Hematopoietic multipotent progenitor cell (in vitro differentiated cells): ENCODE measurements at places on chromosomes 12 and 14.

- DNase-seq, result no peak
These were observed 5.4 kb downstream of the C1QL4 start for GRCh38 chr12:49331380-49332222.

- DNase-seq, result no peak
These were observed 14.4 kb downstream of the DDX54 start for GRCh38 chr12:113170926-113171325.

DNA sequence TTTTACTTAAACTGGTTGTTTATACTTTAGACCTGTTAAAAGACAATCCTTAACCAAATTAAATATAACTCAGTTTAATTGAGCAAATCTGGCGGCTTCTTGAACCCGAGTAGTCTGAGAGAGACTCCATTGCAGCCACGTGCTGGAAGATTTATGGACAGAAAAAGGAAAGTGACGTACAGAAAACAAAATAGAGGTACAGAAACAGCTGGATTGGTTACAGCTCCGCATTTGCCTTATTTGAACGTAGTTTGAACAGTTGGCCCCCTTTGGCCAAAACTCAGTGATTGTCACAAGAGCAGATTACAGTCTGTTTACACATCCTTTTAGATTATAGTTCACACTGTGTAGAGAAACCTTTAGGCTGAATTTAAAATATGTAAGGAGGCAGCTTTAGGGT lies 155.9 kb downstream of the RAD51B start:
- DNase-seq, result no peak

GRCh38 chr14:68587931-68588330 lies 204.9 kb downstream of the ZFP36L1 start:
- DNase-seq, result no peak

GRCh38 chr12:31324116-31324844 lies 1.7 kb downstream of the SINHCAF start:
- DNase-seq, result peak; percentile 78

DNA sequence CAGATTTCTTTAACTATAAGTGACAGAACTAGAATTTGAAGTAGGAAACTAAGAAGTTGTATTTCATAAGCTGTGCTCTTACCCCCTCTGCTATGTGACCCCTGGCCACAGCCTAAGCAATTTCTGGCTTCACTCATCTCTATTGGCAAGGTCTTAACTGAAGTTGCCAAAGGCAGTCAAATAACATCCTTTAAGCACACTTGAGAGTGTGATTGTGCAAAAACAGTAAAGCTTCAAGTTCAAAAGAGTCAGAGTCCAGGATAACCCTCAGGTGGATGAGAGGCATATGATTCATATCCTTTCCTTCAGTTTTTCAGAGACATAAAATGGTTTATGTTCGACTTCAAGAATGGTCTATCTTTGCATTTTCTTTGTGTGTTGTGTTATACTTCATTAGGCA lies 45.2 kb downstream of the GRIP1 start:
- DNase-seq, result no peak

- DNase-seq, result no peak
These were observed 89.0 kb upstream of the BCL11B start for GRCh38 chr14:99360774-99361595.

DNA sequence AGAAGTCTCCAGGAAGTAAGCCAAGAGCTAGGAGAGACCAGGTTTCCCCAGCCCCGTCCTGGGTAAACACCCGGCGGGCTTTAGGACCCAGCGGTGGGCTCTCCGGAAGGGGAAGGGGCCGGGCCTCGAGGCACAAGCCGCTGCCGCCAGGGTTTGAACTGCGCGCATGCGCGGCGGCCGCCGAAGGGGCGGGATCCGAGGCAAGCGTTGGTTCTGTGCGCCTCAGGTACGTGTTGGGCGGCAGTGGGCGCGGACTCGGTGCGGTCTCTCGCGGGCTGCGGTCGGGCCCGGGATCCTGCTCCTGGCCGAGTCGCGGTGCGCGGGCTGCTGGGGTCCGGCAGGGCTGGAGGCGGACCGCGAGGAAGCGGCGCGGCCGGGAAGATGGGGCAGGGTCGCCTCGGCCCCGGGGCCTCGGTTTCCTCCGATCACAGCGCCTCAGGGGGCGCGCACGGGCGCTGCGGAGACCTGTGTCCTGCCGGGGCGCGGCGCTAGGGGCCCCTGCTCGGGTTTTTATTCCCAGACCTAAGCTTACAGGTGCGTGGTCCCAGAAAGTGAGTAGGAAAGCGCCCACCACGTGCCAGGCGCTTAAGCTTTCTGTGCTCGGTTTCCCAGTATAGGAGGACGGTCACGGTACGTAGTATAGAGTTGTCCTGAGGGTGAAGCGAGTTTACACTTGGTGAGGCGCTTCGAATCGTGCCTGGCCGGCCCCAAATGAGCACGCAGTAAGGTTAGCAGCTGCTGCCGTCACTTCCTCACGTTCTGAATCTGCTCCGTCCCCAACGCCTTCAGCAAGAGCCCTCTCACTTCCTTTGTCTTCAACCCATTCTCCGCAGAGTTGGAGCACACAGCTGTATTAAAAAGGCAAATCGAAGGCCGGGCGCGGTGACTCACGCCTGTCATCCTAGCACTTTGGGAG lies at the start of gene TDP1:
Gene TDP1, plus strand, starts transcription at position 183 of the 916 bp plus-strand sequence. CDS start 7,188 bp downstream, outside the sequence.
- peak; percentile 96 for DNase-seq

- DNase-seq, result no peak
These were observed 8.5 kb downstream of the BTG1 start for GRCh38 chr12:92136965-92137721.

GRCh38 chr12:95882080-95882479 lies 23.3 kb downstream of the SNRPF start:
- DNase-seq, result no peak

- DNase-seq, result peak; percentile 1
These were observed 111.2 kb upstream of the NOVA1 start for GRCh38 chr14:26709019-26709418.

DNA sequence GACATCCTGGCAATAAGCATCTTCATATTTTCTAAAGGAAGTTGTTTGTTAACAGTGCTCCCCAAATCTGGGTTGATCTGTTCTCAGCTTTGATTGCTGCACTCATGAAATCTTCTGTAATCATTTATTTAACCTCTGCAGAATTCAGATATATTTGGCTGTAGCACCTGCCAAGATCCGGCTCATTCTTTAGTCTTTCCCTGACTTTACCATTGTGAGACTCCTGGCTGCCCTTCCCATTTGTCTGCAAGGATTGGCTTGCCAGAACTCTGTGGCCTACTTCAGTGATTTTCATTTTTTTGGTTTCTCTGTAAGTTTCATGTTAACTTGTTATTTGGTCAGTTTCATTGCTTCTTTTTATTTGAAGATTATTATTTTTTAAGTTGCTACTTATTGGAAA lies 191.2 kb upstream of the PLXNC1 start:
- no peak for DNase-seq

- DNase-seq, result no peak
These were observed 220.6 kb upstream of the RGS6 start for GRCh38 chr14:71711619-71712018.

DNA sequence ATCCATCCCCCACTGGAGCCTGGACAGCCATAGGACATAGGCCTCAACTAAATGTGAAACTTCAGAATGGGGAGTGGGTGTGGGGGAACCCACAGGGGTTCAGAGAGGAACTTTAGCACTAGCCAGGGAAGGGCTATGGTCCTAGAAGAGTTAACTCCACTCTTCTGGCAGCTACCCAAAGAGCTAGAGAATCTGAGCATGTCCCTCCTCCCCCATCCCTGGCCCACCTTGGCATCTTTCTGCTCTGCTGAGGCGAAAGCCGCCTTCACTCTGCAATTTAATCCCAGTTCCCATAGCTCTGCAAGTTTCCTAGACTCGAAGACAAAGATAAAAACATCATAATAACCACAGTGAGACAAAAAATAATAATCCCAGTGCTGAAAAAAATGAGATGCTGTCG lies 214.7 kb upstream of the RTL1 start:
- no peak for DNase-seq

- DNase-seq, result no peak
These were observed 63.3 kb upstream of the DAAM1 start for GRCh38 chr14:59125156-59125555.

- DNase-seq, result no peak
These were observed 33.0 kb downstream of the BHLHE41 start for GRCh38 chr12:26091822-26092221.

GRCh38 chr14:37089410-37089809 lies 83.0 kb downstream of the SLC25A21 start:
- no peak for DNase-seq

DNA sequence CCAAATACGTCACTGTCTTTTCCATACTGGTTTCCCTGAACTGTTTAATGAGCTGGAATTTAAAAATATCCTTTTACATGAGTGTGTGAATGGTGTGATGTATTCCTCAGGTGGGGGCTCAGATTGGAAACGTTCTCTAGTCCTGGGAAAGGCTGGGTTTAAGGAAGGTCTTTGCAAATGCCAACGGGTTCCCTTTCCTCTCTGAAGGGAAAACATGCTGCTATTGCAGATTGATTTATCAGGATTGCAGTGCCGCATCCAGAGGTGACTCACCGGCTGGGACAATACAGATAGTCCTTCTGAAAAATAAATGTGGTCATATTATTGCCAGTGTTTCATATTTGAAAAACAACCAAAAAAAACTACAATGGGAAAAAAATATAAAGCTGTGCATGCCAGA lies 193.1 kb upstream of the FLRT2 start:
- no peak for DNase-seq

DNA sequence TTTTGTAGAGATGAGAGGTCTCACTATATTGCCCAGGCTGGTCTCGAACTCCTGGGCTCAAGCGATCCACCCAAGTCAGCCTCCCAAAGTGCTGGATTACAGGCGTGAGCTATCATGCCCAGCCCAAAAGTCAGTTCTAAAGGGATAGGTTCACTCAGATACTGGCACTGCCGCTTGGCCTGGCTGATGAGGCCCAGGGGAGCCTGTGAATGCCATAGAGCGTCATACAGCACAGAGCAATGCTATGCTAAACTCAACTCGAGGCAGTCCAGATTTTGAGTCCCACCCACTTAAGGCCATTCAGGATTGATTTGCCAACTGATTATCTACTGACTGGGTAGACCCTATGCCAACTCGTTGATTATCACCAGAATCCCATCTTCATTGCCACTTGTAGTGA lies 179.4 kb downstream of the ESR2 start:
- no peak for DNase-seq

- DNase-seq, result no peak
These were observed 83.0 kb downstream of the DENND5B start for GRCh38 chr12:31507966-31508365.

DNA sequence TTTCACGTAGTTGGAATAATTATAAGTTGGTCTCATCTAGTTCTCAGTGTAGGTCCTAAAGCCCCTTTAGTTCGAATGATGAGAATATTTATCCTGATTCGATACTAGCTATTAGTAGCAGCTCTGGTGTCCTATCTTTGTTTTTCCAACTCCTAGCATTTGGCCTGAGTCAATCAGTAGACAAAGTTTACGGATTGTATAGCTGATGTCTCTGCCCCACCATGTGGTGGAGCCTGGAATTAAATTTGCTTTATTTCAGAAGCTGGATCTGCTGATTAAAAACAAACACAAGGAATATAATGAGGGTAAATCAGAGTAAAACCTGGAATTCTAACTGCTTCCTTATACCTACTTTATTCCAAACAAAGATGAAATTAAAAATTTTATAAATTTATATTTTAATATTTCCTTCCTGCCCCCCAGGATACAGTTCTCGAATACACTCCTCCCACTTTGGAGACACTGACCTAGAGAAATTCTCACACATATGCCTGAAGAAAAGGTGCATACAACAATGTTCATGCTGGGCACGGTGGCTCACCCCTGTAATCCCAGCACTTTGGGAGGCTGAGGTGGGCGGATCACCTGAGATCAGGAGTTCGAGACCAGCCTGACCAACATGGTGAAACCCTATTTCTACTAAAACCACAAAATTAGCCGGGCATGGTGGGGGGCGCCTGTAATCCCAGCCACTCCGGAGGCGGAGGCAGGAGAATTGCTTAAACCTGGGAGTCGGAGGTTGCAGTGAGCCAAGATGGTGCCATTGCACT lies 7.6 kb upstream of the BRMS1L start:
- DNase-seq, result peak; percentile 55

DNA sequence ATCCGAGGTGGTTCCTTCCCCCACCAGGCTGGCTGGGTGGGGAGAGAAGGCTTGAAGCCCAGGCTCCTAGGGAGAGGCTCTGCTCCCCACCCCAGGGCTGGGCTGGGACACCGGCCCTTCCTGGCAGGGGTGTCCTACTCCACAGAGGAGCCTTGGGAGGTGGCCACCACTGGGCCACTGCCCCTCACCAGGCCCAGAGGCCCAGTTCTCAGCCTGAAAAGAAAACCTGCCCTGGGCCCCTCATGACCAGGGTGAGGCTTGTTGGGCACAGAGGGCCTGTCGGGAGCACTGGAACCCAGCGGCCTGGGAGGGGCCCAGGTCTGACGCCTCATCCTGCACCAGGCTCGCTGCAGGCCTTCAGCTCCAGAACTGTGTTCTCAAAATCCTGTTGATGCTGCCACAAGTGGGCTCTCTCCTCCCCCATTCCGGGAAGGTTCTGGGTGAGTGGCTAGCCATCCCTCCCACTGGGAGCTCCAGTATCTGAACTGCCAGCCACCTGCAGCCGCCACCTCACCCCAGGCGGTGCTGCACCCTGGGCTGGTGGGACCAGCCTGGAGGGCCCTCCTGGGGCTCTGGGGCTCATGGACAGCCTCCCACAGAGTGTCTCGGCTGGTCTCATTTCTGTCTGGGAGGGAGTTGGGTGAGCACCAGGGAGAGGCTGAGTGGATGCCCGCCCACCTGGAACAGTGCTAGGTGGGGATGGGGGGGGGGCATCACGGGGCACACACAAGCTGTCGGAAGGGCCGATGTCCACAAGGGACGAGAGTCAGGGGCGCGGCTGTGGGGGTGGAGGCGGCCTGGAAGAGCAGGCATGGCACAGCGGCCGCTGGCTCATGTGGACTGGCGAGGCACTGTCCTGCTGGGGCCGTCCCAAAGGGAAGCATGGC lies 11.8 kb downstream of the BAG5 start:
- no peak for DNase-seq
